ENCODE measurements at places on chromosomes 16 and 17. TPM values are rescaled to one million over a fixed set of nuclear protein-coding genes. Genes with fewer than 3 reads are reported as not detected.

- DNase-seq = no peak
These were observed 42.2 kb upstream of the HAPSTR1 start for GRCh38 chr16:9049241-9049640.

The SOCS1 gene
- 3.2 TPM for total RNA-seq

The ESRP2 gene
- total RNA-seq = not detected

The SLC12A3 gene
- total RNA-seq = not detected

The LRRC59 gene
- total RNA-seq = 35.9 TPM

The KCNH6 gene
- 0.27 TPM for total RNA-seq

The PRSS27 gene
- 2.6 TPM for total RNA-seq

The KRTAP9-8 gene
- total RNA-seq = not detected

The OR2C1 gene
- total RNA-seq = 0.45 TPM

Measured in cerebellum (tissue), 4 donors.